Natural killer cell treated with Interleukin-12 subunit alpha and Interleukin-12 subunit beta and Interleukin-15 and Interleukin-18, amount 100 ng/mL, for 72 hours (primary cell): ENCODE measurements at places on chromosomes 6 and 20. TPM values are rescaled to one million over a fixed set of nuclear protein-coding genes. Genes with fewer than 3 reads are reported as not detected.

- H3K4me3 ChIP-seq, result no peak overlapping the region
- peaks cover 11% of the 10 kb centered on the region for H3K36me3 ChIP-seq
- H3K4me1 ChIP-seq, result peaks cover 11% of the 10 kb centered on the region
Measured at GRCh38 chr6:42075159-42075838, 25.0 kb downstream of the TAF8 start.

DNA sequence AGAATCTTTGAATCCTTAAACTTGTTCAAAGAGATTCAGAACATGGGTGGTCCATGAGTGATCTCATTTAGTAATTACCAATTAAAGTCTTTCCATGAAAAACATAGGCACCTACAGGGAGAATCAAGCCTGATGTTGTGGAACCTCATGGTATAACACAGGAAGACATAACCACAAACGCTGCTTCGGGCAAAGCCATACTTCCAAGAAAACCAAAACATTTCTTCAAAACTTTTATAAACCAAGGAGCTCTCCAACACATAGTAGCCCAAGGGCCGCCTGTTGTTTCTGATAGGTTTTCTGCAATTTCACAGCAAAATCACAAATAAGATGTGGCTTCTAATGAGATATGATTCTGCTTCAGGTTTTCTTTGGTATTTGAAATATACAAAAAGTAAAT, 2.5 kb downstream of the CHD6 start:
- H3K4me1 ChIP-seq, result peaks cover 36% of the 10 kb centered on the region
- no peaks in the 10 kb centered on the region for H3K27me3 ChIP-seq
- no peak for DNase-seq
- peak overlapping the region; percentile 78 for H3K27ac ChIP-seq
- H3K36me3 ChIP-seq, result no peaks in the 10 kb centered on the region

ANKRD66 gene
- total RNA-seq, result not detected

BTN1A1 gene
- not detected for total RNA-seq

DNA sequence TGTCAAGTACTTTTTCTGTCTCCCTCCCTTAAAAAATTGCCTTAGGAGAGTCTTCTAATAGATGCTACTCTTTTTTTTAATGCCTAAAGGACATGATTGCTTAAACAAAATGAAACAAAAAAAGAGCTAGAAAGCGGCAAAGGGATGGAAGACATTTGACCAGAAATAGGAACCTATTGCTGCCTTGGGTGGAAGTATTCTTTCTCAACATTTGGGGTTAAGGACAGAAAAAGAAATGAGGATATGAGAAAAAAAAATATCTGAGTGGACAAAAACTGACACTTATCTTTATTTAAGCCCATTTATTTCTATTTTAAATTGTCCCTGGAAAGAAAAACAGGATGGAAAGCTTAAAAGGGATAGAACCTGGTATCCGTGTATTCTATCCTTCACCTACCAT, 664.9 kb upstream of the CITED2 start:
- H3K27ac ChIP-seq, result no peak overlapping the region
- DNase-seq, result no peak
- no peaks in the 10 kb centered on the region for H3K36me3 ChIP-seq
- peaks cover 11% of the 10 kb centered on the region for H3K4me1 ChIP-seq

DNA sequence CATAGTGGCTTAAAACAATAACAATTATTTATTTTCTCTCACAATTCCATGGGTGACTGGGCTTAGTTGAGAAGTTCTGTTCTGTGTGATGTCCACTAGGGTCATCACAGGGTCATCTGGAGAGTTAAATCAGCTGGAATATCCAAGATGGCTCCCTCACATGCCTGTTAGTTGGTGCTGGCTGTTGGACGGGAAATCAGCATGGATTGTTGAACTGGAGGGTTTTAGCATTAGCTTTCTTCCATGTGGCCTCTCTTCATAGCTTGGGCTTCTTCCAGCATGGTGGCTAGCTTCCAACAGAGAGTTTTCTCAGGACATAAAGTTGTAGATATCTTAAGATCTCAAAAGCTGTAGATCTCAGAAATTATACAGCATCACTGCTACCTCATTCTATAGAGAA, 19.6 kb downstream of the MARCKS start:
- H3K27ac ChIP-seq, result no peak overlapping the region
- no peak overlapping the region for H3K4me3 ChIP-seq
- peaks cover 30% of the 10 kb centered on the region for H3K27me3 ChIP-seq
- no peak for DNase-seq
- no peaks in the 10 kb centered on the region for H3K4me1 ChIP-seq
